NCI-H1105 treated with DMSO at 0.1 percent for 48 hours (cell line): ENCODE measurements at places on chromosomes 3 and 15.

GRCh38 chr3:148280623-148281242, 417.0 kb upstream of the AGTR1 start:
- DNase-seq, result no peak

DNA sequence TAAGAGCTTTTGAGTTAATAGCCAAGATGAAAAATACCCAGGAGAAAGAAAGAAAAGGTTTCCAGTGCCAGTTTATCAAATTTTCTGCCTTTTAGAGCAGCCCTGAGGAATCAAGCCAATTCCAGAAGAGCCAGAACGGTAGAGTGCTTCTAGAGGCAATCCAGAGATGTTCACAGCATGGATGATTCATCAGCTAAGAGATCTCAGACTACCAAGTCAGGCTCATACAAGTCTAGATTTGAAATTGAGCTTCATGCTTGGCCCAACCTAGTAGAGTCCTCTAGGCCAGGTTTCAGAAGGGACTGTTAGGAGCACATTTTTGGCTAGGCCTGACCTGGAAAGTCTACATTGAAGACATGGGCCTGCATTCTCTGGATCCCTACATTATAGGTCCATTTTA, 15.5 kb downstream of the WDR48 start:
- no peak for DNase-seq

- DNase-seq, result no peak
Observed at GRCh38 chr3:17061005-17061404, 176.2 kb downstream of the PLCL2 start.

GRCh38 chr3:6120786-6121185, 740.1 kb upstream of the GRM7 start:
- no peak for DNase-seq

DNA sequence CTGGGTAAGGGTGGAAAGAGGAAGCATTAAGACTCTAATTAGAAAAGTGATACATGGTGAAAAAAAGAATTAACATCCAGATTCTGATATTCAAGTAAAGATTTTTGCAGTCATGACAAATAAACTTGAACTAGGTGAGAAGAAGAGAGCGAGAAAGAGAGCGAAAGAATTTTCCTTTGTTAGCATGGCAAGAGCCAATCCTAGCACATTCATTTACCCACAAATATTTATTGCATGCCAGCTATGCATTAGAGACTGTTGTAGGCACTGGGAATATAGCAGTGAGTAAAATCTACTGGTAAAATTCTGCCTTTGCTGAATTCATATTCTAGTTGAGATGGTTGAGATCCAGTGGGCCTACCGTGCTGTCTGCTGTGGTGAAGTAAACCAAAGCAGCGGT, 177.9 kb upstream of the DPH6 start:
- DNase-seq, result no peak

DNA sequence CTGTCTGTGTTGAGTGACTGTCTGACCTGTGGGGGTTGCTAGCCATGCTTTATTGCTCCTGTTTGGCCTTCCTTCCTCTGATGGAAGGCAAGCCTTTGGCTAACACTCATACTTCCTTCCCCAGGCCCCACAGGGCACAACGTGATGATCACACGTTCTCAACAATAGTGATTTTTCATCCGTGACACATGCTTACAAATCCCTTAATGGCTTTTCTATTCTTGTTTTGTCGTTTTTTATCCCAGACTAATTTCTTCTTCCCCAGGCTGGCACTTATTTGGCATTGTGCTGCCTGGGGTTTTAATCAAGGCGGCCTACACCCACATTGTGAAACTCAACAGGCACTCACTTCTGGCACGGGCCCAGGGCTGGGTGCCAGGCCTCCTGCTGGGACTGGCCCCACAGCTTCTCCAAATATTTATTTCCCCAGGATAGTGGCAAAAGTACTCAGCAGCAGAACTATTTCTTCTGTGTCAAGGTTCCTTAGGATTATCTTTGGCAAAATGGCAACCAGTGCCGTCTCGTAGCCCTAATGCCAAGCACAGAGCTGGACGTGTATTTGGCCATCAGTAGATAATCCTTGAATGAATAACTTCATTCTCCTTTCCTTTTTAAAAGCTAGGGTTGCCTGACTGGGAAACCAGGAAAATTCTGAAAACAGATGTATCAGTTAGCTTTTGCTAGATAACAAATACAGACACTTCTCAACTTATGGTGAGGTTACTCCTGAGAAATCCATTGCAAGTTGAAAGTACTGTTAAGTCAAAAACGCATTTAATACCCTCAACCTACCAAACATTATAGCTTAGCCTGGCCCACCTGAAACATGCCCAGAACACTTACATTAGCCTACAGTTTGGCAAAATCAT, 30.6 kb downstream of the CMTM7 start:
- peak; percentile 85 for DNase-seq

- DNase-seq, result no peak
Observed at GRCh38 chr3:120773932-120774331, 31.4 kb downstream of the GTF2E1 start.

- DNase-seq, result no peak
Observed at GRCh38 chr3:114675104-114675503, 381.3 kb downstream of the TIGIT start.

DNA sequence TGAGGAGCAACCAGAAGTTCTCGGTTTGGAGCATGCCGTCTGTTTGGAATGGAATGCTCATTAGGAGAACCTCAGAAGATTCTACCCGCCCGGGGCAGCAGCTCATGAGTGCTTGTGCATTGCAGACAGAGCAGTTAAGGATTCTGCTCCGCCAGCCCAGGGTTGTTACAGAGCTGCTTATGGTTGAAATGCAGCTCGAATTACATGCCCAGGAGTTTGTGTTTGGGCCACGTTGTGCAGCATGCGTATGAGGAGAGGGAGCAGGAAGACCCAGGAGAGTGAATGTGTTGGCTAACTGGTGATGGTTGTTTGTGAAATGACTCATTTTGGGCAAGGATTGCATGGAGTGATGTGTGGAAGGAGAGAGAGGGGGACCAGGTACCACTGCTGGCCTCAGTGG, 9.0 kb downstream of the FGD5 start:
- DNase-seq, result no peak

DNA sequence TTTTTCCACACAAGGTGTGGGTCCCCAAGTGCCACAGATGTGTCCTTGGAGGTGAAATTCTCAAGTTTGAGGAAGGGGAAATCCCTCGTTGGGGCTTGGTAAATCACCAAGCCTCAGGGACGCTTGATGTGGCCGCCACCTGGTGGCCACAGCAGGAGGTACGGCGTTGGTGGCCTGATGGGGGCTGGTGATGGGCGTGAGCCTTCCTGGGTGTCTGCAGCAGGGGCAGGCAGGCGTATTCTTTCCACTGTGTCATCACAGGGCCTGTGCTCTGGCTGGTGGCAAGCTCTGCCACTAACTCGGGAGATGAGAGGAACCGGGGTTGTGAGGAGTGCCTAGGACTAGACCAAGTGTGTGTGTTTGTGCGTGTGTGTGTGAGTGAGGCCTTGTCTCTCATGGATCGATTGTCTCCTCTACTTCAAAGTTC, 4.2 kb downstream of the ACOX2 start:
- peak; percentile 5 for DNase-seq
